ENCODE measurements at places on chromosomes 7 and 10. TPM values are rescaled to one million over a fixed set of nuclear protein-coding genes. Genes with fewer than 3 reads are reported as not detected.

TUBAL3 gene
- not detected for total RNA-seq

OR9A2 gene
- not detected for total RNA-seq

SLC39A12 gene
- not detected for total RNA-seq

SFRP5 gene
- total RNA-seq, result 0.11 TPM

ARHGAP12 gene
- 3.2 TPM for total RNA-seq

GRM3 gene
- not detected for total RNA-seq

UBTD1 gene
- total RNA-seq, result 2.3 TPM

ELMO1 gene
- 65.2 TPM for total RNA-seq

NODAL gene
- total RNA-seq, result not detected

PIK3AP1 gene
- 9.8 TPM for total RNA-seq

POU6F2 gene
- not detected for total RNA-seq

POLR2J2 gene
- 8.6 TPM for total RNA-seq

VPS37D gene
- 0.13 TPM for total RNA-seq

RPEL1 gene
- not detected for total RNA-seq

STEAP1 gene
- total RNA-seq, result 0.40 TPM

HMX3 gene
- total RNA-seq, result 0.25 TPM

NEURL1 gene
- total RNA-seq, result 1.9 TPM

PPP1R17 gene
- total RNA-seq, result not detected

ANKRD30A gene
- not detected for total RNA-seq

EGR2 gene
- 88.9 TPM for total RNA-seq

C10orf62 gene
- total RNA-seq, result not detected

STEAP1B gene
- total RNA-seq, result 0.23 TPM

C7orf33 gene
- total RNA-seq, result not detected

PTPRE gene
- 38.3 TPM for total RNA-seq

HTRA1 gene
- not detected for total RNA-seq

GNAT3 gene
- not detected for total RNA-seq

HOXA5 gene
- total RNA-seq, result not detected

PRKCQ gene
- total RNA-seq, result 44.8 TPM

DNAJC2 gene
- total RNA-seq, result 56.5 TPM

RNF32 gene
- not detected for total RNA-seq

SMO gene
- 0.25 TPM for total RNA-seq

FHIP2A gene
- total RNA-seq, result 19.8 TPM

HOXA11 gene
- total RNA-seq, result not detected

ASZ1 gene
- total RNA-seq, result not detected

OIT3 gene
- not detected for total RNA-seq

VWA2 gene
- total RNA-seq, result not detected

MYOZ1 gene
- not detected for total RNA-seq

All from activated CD8-positive, alpha-beta memory T cell treated with anti-CD3 and anti-CD28 coated beads for 36 hours (primary cell).